COR-L47 (cell line): ENCODE measurements at places on chromosomes 16 and 17.

GRCh38 chr16:28183484-28183883 lies 28.3 kb downstream of the XPO6 start:
- DNase-seq, result no peak

- DNase-seq, result no peak
Measured at GRCh38 chr16:47064775-47065174, 79.0 kb downstream of the NETO2 start.

DNA sequence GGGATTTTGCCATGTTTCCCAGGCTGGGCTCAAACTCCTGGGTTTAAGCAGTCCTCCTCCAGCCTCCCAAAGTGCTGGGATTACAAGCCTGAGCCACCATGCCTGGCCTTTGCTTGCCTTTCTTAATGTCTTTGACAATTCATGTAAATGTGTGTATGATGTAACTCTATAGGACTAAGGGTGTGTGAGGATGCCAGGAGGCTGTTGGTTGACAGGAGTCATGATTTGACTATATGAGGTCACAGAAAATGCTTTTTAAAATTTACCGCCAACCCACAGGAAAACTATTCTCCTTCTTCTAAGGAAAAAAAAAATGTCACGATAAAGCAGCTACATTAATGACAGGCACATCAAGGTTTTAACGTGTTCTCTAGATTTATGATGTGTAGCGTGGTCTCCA lies 118.8 kb downstream of the WWOX start:
- DNase-seq, result no peak

DNA sequence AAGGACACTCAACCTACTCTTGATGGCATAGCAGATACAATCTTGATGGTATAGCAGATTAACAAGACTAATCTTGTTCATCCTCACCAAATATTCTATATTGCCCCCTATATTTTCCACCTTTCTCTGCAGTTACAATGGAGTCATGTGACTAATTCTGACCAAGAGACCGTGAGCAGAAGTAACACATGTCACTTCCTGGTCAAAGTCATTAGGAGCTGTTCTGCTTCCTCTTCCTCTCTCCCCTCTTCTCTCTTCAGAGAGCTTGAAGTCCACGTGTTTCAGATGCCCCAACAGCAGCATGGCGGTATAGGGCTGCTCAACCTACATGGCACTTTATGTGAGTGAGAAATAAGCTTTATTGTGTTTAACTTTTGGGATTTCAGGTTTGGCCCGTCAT lies 55.3 kb upstream of the ERCC4 start:
- DNase-seq, result no peak

DNA sequence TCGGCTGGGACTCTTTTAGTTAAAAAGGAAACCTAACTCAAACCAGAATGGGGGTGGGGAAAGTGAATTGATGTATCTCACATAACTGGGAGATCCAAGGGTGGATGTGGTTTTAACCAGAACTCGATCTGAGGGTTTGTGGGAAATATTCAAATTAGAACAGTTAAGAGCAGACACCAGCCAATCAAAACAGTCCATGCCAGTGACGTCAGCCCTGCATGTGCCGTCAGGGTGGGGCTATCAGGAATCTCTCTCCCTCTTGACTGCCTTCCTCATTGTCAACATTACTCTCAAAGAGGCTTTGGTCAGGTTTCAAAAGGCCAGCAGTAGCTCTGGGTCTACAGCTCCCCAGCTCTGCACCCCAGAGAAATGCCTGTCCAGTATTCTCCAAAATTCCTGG lies 94.2 kb upstream of the HSBP1 start:
- DNase-seq, result no peak

DNA sequence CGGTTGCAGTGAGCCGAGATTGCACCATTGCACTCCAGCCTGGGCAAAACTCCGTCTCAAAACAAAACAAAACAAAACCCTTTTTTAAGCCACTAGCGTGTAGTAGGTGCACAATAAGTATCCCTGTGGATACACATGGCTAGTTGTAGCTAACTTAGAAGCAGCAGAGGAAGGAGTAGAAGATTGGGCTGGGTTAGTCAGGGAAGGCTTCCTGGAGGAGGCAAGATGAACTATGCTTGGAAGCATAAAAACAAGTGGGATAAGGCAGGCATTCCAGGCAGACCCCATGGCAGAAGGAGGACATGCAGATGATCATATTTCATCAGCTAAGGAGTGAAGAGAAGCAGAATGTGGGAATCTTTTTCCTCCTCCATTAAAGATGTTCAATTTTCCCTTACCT lies 83.4 kb downstream of the IRX5 start:
- no peak for DNase-seq
